ENCODE measurements at places on chromosomes 7 and 10.

DNA sequence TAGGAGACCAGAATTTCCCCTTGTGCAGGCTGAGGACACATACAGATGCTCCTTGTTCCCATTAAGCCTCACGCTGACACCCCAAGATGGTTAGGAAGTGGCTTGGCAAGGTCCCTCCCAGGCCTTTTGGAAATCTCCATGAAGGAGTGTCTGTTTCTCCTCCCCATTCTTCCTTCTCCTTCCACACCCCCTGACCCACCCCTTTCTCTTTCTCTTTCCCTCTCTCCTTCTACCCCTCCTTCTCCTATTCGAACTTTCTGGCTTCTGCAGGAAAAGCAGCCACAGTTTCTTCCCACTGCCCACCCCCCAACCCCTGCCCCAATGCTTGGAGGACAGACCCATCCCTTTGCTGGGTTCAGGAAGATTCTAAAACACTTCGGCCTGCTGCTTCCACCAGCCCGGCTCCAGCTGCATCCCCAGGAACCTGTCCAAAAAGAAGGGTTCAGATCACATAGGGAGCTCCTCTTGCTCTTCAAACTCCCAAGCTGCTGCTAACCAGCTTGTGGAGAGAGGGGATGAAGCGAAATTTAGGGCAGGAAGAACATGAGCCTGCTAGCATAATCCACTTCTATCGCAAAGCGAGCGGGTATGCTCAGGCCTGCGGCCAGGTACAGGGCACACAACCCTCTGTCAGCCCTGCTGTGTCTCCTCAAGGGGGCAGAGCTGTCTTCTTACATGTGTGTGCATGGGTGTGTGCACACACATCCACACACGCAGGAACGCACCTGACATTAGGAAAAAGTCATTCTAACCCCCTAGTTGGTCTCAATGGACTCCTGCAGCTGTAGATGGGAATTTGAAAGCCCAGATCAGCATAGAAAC, 80.4 kb downstream of the PPP1R3C start:
- DNase-seq = no peak

- DNase-seq = no peak
Measured at GRCh38 chr10:112137154-112137987, 46.2 kb downstream of the GPAM start.

GRCh38 chr7:44711528-44711927, 37.1 kb upstream of the ZMIZ2 start:
- DNase-seq = no peak

GRCh38 chr7:154917808-154918160, 85.1 kb downstream of the PAXIP1 start:
- no peak for DNase-seq

DNA sequence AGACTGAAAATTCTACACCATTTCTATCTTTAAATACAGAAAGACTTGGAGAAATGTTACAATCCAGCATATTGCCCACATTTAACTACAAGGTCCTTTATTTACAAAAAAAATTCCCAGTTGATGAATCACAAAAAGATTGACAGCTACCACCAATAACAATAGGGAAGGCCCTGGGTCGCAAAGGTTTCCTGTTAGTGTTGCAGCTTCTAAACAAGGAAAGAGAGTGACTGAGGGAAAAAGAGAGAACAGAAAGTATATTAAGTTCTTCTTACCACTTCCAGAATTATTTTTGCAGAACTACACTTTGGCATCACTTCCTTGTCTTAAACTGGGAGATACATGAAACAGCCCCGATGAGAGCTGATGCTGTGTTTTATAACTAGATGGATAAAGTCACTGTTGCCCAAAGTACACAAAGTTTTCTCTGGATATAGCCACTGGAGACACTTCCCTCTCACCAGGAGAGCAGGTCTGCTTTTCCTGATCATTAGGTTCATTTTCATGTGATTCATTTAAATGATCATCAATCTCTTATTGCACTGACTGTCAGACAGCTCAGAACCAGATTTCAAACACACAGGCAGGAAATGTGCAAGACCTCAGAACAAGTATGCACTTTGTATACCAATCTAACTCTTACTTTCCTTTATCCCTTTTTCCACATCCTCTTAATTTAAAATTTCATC, 57.0 kb downstream of the SHTN1 start:
- DNase-seq = no peak

- no peak for DNase-seq
Measured at GRCh38 chr10:60607372-60607771, 170.9 kb upstream of the CDK1 start.

DNA sequence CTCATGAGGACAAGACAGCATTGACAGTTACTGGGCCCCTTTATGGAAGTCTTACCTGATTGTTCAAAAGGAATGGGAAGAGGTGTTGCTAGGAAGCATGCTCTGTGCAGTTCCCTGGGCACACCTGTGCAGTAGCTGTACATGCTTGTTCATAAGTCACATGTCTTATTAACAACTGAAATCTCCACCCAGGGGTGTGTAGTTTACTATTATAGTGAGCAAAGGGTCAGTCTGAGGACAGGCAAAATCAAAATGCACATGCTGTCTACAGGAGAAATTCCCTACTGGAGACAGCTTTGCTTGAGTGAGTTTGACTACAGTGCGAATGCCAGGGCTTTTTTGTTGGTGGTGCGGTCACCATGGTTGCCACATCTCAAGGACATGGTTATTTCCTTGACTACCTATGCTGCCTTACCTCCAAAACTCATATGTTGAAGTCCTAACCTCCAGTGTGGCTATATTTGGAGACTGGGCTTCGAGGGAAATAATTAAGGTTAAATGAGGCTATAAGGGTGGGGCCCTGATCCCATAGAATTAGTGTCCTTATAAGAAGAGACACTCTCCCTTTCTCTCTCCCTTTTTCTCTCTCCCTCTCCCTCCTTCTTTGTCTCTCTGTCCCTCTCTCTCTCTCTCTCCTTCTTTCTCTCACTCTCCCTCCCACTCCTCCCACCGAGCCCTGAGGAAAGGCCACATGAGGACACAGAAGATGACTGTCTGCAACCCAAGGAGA, 48.3 kb upstream of the RNF32 start:
- DNase-seq = no peak

Measured in caudate nucleus (tissue), 63 donors.